ENCODE measurements at places on chromosomes 5 and 9. TPM values are rescaled to one million over a fixed set of nuclear protein-coding genes. Genes with fewer than 3 reads are reported as not detected.

The DDX4 gene
- total RNA-seq, result not detected

The RMRP gene
- total RNA-seq, result 13,112 TPM

The C5orf34 gene
- 6.1 TPM for total RNA-seq

The TSLP gene
- 20.1 TPM for total RNA-seq

The ARID3C gene
- total RNA-seq, result 0.17 TPM

The KIF12 gene
- total RNA-seq, result 2.3 TPM

The IFNA13 gene
- not detected for total RNA-seq

The PCDHA9 gene
- 0.83 TPM for total RNA-seq

The PITX1 gene
- total RNA-seq, result 21.3 TPM

The FSD1L gene
- total RNA-seq, result 10.8 TPM

The PCDHGA9 gene
- 3.2 TPM for total RNA-seq

The ZNF300 gene
- total RNA-seq, result 5.9 TPM

The REXO4 gene
- 14.8 TPM for total RNA-seq

The TAS2R1 gene
- not detected for total RNA-seq

The FOXD4L4 gene
- 1.2 TPM for total RNA-seq

The SLC22A4 gene
- 2.0 TPM for total RNA-seq

The GNA14 gene
- total RNA-seq, result not detected

The IL11RA gene
- 4.5 TPM for total RNA-seq

The PCDHGA3 gene
- 0.96 TPM for total RNA-seq

The CCL27 gene
- total RNA-seq, result not detected

The PARP8 gene
- 24.8 TPM for total RNA-seq

The PRELID2 gene
- total RNA-seq, result 15.8 TPM

The OMD gene
- total RNA-seq, result not detected

The PRR7 gene
- total RNA-seq, result 10.6 TPM

The PRR16 gene
- 3.2 TPM for total RNA-seq

The FAM200C gene
- total RNA-seq, result 1.6 TPM
